Fibroblast of skin of right quadriceps (primary cell): ENCODE measurements at places on chromosomes 3 and 15.

GRCh38 chr15:88843334-88843733 is 40.1 kb downstream of the ACAN start:
- DNase-seq: no peak

GRCh38 chr3:149643963-149644362 is 13.9 kb downstream of the WWTR1 start:
- DNase-seq: no peak

- no peak for DNase-seq
Observed at GRCh38 chr3:172542999-172543398, 19.8 kb upstream of the TNFSF10 start.

GRCh38 chr3:149579161-149579560 is 78.7 kb downstream of the WWTR1 start:
- no peak for DNase-seq

DNA sequence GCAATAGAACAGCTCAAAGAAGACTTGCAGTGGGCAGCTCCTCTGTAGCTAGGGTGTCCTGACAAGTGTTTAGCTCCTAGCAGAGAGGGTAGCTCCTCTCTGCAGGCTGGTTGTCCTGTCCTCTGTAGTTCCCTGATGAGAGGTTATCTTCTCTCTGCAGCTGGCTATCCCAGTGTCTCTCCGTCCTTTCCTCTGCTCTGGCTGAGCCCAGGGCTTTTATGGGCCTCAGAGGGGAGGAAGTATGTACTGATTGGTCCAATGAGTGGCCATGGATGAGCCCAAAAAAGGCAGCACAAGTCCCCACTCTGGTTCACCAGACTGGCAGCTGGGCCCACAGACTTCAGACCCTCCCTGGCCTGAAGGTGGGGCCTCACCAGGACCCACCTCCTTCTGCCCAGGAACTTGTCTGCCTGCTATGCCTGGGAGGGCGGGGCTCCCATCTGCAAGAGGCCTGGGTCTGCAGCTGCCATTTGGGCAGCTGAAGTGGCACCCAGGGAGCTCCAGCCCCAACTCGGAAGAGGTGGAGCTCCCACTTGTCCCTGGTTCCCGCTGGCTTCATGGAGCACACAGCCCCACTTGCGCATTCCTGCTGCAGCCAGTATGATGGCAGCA is 27.2 kb upstream of the MEX3B start:
- no peak for DNase-seq

DNA sequence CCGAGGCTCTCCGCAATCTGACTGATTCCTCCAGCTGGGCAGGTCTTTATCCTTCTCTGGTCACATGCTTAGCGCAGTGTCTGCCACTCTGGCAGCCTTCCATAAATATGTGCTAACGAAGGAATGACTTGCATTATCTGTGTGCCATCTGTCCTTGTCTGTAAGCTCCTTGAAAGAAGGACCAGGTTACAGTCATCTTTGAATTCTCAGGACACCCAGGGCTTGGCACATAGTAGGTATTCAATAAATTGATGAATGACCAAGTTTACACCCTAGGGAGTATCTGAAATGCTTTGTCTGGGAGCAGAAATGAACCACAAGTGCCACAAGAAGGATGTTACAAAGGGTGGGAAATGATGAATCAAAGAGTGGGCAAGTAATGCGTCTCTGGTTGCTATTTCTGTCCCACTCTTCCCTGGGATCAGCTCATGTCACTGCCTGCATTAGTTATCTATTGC is 16.5 kb upstream of the FAM3D start:
- no peak for DNase-seq

DNA sequence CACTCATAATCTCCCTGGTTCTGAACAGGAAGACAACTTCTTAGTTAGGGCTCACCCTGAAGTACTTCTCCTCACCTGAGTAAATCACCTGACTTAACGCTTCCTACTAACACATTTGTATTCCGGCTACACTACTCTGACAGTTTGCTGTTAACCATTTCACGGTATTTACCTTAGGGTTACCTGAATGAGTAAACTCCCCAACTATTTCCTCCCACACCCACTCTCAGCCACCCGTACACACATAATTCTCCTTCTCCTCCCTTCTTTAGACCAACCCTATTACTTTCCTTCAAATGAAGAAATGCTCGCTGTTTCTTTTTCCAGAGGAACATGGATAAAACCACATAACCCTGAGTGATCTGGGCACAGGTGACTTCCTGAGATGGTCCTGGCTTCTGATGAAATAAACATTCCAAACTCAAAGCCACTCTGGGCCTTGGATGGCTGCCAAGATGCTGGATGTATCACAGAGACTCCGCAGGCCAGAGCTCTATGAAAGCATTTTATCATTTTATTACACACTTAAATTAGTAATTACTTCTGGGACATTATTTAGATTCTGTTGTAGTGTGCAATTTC is 183.6 kb upstream of the ATP11B start:
- no peak for DNase-seq

GRCh38 chr3:125002414-125003368 is 53.1 kb downstream of the HEG1 start:
- DNase-seq: no peak

DNA sequence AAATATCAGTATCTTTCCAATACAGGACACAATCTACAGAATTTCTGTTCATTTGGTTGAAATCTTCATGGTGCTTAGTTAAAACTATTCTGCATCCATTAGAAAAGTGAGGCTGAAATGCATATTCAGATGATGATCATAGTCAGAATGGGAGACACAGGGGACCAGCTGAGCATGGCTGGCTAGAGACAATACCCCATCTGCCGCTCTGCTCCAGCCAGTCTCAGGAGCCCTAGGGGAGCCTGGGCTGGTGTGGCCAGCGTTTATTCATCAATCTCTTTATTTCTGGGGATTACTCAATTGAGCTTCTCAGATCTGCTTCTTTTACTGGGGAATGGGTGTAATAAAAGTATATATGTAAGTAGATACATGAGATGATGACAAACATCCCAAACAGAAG is 470.9 kb upstream of the CDIN1 start:
- no peak for DNase-seq

DNA sequence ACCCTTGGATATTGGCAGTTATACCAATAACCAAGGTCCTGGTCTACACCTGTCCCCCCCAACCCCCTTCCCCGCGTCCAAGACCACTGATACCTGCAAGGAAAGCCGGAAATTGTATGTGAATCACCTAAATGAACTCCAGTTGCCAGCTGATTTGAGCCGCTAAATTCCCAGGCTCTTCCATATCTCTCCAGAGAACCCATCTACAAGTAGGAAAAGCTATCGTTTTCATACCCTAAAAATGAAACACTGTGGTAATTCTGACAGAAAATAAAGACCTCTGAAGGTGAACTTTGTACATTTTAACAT is 114.2 kb upstream of the ICE2 start:
- no peak for DNase-seq

GRCh38 chr3:195522254-195523023 is 20.7 kb downstream of the PPP1R2 start:
- peak; percentile 40 for DNase-seq

- DNase-seq: no peak
Observed at GRCh38 chr3:50815844-50816243, 141.1 kb downstream of the DOCK3 start.

- no peak for DNase-seq
Observed at GRCh38 chr15:97691799-97692198, 268.7 kb upstream of the ARRDC4 start.

DNA sequence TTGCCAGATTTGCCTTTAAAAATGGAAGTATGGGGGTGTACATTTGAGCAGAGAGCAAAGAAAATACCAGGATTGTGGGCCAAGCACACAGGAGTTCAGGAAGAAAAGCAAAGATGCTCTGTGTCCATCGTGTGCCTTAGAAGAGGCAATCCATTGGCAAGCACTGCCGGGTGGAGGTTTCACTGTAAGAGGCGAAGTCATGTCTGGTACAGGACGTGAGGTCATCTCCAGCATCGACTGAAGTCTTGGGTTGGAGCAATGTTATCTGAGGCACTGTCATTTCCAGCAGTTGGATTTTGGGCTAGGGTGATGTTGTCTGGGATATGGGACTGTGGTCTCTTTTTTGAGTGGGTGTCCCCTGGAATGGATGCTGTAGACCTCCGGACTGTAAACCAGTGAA is 4.8 kb upstream of the RGMA start:
- no peak for DNase-seq

DNA sequence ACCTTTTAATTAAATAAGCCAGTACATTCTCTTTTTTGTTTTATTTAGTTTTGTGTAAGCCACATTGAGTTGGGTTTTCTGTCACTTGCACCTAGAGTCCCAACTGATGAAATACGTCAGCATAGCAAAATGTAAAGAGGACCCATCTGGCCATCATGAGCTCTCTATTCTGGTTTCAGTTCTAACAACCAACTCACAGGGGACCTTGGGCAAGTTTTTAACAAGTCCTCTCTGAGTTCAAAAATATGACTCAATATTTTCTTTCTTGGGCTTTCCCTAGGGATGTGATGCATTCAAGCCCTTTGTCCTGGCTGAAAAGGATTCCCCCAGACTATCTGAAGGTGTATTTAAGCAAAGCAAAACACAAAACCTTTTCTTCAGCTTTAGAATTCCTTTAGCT is 32.9 kb downstream of the PLCH1 start:
- DNase-seq: peak; percentile 3

- no peak for DNase-seq
Observed at GRCh38 chr3:59064276-59064675, 14.5 kb upstream of the CFAP20DC start.

GRCh38 chr3:189311521-189311920 is 139.8 kb downstream of the TPRG1 start:
- no peak for DNase-seq

GRCh38 chr3:72485641-72486040 is 362.6 kb downstream of the SHQ1 start:
- no peak for DNase-seq

DNA sequence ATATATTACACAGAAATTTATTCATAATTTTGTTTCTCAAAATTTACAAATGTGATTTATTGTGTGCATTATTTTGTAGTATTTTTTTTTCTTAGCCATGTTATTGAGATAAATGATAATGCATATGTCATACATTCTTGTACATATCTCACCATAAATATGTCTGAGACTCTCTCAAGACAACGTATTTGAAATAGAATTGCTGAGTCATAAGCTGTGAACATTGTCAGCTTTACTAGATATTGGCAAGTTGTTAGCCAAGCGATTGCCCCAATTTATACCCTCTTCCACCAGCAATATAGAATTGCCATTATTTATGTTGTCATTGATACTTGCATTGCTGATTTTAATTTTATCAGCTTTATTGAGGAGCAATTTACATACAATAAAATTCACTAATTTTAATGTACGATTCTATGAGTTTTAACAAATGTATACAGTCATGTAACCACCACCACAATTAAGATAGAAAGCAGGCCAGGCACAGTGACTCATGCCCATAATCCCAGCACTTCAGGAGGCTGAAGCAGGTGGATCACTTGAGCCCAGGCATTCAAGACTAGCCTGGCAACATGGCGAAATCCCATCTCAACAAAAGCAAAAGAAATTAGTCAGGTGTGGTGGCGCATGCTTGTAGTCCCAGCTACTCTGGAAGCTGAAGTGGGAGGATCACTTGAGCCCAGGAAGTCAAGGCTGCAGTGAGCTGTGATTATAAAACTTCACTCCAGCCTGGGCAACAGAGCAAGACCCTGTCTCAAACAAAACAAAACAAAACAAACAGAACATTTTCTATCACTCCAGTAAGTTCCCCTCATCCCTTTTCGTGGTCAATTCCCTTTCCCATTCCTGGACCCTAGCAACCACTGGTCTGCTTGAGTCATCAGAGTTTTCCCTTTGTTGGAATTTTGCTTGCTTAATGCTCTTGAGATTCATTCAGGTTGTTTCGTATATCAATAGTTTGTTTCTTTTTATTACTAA is 373.1 kb downstream of the MFSD1 start:
- DNase-seq: peak; percentile 18

DNA sequence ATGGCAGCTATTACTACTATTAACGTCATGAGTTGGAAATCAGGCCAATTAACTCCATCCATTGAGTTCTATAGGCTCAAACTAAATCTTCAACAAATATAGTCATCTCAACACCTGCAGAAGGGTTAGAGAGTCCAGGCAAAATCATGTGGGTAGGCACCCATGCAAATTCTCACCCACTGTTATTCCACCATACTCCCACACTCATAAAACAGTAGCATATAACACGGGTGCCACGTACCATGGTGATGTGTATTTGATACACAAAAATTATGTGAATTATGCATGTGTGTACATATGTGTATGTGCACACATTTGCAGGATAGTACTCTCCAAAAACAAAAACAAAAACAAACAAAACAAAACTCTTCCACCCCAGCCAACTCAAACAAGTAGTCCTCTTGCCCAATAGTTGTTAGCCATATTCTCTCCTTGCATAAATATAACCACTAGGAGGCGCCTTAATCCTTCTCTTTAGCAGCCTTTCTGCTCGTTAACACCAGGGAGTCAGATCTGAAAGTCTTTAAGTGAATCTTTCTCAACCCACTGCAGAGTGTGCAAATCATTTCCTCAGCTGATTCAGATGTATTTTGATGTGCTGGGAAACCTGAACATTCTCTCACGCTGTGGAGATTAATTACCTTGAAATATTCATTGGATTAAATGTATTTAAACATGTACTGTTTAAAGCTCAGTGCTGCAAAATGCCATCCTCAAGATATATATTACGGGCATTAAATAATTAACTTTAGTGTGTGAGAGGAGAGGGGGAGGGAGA is 38.0 kb upstream of the COPB2 start:
- peak; percentile 73 for DNase-seq

DNA sequence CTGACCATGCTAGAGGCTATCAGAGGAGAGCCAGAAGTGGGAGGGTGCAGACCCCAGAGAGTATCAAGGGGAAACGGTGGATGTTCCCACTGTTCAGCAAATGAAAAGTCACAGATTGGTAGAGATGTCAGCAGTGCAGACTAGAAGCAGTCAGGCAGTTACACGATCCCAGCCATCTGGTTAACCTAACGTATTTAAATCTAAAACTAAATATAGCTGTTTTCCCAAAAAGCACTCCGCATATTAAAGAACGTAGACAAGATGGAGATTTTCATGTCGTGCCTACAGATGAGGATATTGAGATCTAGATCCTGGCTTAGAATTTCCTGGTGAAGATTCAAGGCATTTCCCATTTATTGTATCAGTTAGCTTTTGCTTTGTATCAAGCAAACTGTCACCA is 25.2 kb downstream of the PXYLP1 start:
- DNase-seq: no peak

GRCh38 chr3:188604651-188605050 is 450.7 kb downstream of the LPP start:
- DNase-seq: no peak

- DNase-seq: peak; percentile 63
Observed at GRCh38 chr3:150409512-150410310, 1.6 kb downstream of the TSC22D2 start.

- DNase-seq: peak; percentile 21
Observed at GRCh38 chr3:72595927-72596610, 252.2 kb downstream of the SHQ1 start.

DNA sequence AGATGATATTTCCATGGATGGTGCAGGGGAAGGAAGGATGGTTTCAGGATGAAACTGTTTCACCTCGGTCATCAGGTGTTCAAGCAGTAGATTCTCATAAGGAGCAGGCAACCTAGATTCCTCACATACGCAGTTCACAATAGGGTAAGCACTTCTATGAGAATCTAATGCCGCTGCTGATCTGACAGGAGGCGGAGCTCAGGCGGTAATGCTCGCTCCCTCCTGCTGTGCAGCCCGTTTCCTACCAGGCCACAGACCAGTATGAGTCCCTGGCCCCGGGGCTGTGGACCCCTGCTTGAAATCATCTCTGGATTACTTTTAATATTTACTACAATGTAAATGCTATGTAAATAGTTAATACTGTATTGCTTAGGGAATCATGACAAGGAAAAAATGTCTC is 241.8 kb downstream of the ROBO2 start:
- no peak for DNase-seq

- no peak for DNase-seq
Observed at GRCh38 chr15:83694536-83694935, 40.6 kb downstream of the ADAMTSL3 start.

- no peak for DNase-seq
Observed at GRCh38 chr3:113954091-113954685, 6.4 kb downstream of the ZDHHC23 start.
